ENCODE measurements at places on chromosomes 3 and 15. TPM values are rescaled to one million over a fixed set of nuclear protein-coding genes. Genes with fewer than 3 reads are reported as not detected.
A peak's percentile ranks its signal among the peaks of the same experiment; 100 is the strongest.

Gene SSUH2
- total RNA-seq: not detected

Gene THSD4
- not detected for total RNA-seq

Gene MEGF11
- total RNA-seq: not detected

Gene ACTC1
- not detected for total RNA-seq

Gene SPINT1
- 1.7 TPM for total RNA-seq

Gene CD200
- 5.2 TPM for total RNA-seq

Gene GOLGA8G
- total RNA-seq: not detected

Gene GTF2E1
- total RNA-seq: 30.2 TPM

Gene RARB
- total RNA-seq: not detected

Gene MAP6D1
- 0.83 TPM for total RNA-seq

Gene CHMP2B
- total RNA-seq: 24.1 TPM

Gene GABRR3
- not detected for total RNA-seq

Gene FBXW12
- not detected for total RNA-seq

- no peak for DNase-seq
- H3K27me3 ChIP-seq: no peaks in the 10 kb centered on the region
- no peaks in the 10 kb centered on the region for H3K4me1 ChIP-seq
- H3K27ac ChIP-seq: no peak overlapping the region
- no peak overlapping the region for H3K4me3 ChIP-seq
Observed at GRCh38 chr3:105458518-105459215, 92.0 kb downstream of the ALCAM start.

GRCh38 chr3:133948131-133948810 is 52.6 kb upstream of the RAB6B start:
- no peak overlapping the region for H3K27ac ChIP-seq
- H3K27me3 ChIP-seq: peaks cover 4% of the 10 kb centered on the region
- no peaks in the 10 kb centered on the region for H3K36me3 ChIP-seq

GRCh38 chr3:175270198-175270837 is 411.2 kb downstream of the NAALADL2 start:
- DNase-seq: no peak
- H3K4me1 ChIP-seq: no peaks in the 10 kb centered on the region
- no peak overlapping the region for H3K27ac ChIP-seq
- no peaks in the 10 kb centered on the region for H3K36me3 ChIP-seq
- no peak overlapping the region for H3K4me3 ChIP-seq

GRCh38 chr3:18717598-18717997 is 292.5 kb upstream of the SATB1 start:
- no peaks in the 10 kb centered on the region for H3K27me3 ChIP-seq
- H3K4me1 ChIP-seq: peaks cover 70% of the 10 kb centered on the region
- peak overlapping the region; percentile 13 for H3K4me3 ChIP-seq
- DNase-seq: no peak

GRCh38 chr15:35381328-35381727 is 164.6 kb downstream of the DPH6 start:
- peaks cover 4% of the 10 kb centered on the region for H3K36me3 ChIP-seq
- H3K27ac ChIP-seq: no peak overlapping the region
- no peaks in the 10 kb centered on the region for H3K4me1 ChIP-seq
- H3K4me3 ChIP-seq: no peak overlapping the region

DNA sequence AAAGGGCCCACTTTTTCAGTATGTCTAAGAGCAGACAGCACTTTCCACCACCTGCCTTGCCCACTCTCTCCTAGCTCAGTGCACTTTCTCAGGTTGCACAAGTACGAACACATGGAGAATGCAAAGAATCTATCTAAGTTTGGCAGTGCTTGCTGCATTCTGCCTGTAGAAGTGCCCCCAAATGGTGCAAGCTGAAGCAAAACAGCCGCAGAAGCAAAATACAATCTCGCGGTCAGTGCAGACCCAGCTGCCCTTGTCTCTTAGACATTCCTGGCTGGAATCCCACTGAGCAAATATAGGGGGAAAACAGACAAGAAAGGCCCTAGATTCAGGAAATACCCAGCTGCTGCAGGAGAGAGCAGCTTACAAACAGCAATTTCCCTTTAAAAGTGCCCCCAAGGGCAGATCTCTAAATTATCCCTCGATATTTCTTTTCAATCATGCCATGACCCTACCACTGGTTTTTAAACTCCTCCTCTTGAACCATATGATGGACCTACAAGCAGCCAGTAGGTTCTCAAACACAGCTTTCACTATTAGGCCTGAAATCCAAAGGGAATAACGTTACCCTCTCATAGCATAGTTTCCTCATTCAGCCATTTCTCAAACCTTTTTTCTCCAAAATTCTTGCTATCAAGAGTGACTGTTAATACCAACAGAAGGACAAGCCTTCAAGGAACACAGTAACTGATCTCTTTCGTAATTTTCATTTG is 67.0 kb downstream of the TNIK start:
- no peak for DNase-seq
- no peaks in the 10 kb centered on the region for H3K4me1 ChIP-seq
- H3K4me3 ChIP-seq: no peak overlapping the region
- H3K27ac ChIP-seq: no peak overlapping the region
- H3K27me3 ChIP-seq: no peaks in the 10 kb centered on the region

DNA sequence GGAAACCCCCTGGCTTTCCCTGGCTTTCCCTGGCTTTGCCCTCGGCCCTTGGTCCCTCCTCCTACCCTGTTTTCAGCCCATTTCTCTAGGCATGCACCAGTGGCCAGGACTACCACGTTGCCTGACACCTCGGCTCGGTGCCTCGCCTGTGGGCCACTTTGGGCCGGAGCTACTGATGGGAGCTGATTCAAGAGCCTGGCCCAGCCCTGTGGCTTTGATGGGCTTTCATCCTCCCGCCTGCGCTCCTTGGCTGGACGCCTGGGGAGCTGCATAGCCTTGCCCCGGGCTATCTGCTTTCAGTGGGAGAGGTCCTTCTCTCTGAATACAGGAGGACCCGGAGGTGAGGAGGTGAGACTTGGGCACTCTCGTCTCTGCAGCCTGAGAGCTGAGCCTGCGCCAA is 192.7 kb upstream of the HES1 start:
- H3K4me1 ChIP-seq: no peaks in the 10 kb centered on the region
- H3K4me3 ChIP-seq: no peak overlapping the region
- no peaks in the 10 kb centered on the region for H3K36me3 ChIP-seq
- no peak for DNase-seq
- no peak overlapping the region for H3K27ac ChIP-seq

GRCh38 chr15:80904998-80905397 is 84.6 kb downstream of the MESD start:
- H3K27me3 ChIP-seq: no peaks in the 10 kb centered on the region
- DNase-seq: no peak
- H3K36me3 ChIP-seq: peaks cover 4% of the 10 kb centered on the region
- no peak overlapping the region for H3K4me3 ChIP-seq

DNA sequence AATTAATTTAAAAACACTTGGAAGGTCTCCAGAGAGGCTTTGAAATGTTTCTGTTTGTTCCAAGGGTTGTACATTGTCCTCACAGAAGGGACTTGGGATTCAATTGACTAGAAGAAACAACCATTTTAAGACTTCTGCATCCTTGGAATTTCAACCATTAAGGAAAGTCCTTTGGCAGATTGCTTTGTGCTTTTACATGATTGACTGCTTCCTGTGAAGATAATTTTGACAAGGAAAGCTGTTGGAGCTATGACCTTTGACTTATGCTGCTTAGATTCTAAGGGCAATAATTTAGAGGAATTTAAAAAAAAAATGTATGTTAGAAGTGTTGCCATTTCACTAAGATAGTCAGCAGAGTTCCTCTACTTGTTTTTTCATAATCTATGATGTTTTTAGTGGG is 483.9 kb upstream of the TBL1XR1 start:
- H3K27ac ChIP-seq: no peak overlapping the region
- no peaks in the 10 kb centered on the region for H3K36me3 ChIP-seq
- H3K4me1 ChIP-seq: peaks cover 30% of the 10 kb centered on the region
- no peaks in the 10 kb centered on the region for H3K27me3 ChIP-seq

- H3K4me1 ChIP-seq: peaks cover 2% of the 10 kb centered on the region
- no peak for DNase-seq
- peaks cover 60% of the 10 kb centered on the region for H3K27me3 ChIP-seq
- H3K36me3 ChIP-seq: no peaks in the 10 kb centered on the region
Observed at GRCh38 chr3:192408647-192409200, 318.6 kb downstream of the FGF12 start.

GRCh38 chr3:138078096-138078495 is 37.3 kb downstream of the DZIP1L start:
- H3K36me3 ChIP-seq: no peaks in the 10 kb centered on the region
- H3K27ac ChIP-seq: no peak overlapping the region
- H3K27me3 ChIP-seq: peaks cover 17% of the 10 kb centered on the region
- H3K4me3 ChIP-seq: no peak overlapping the region
- no peak for DNase-seq

GRCh38 chr3:127632035-127632820 is 3.2 kb downstream of the PODXL2 start:
- peaks cover 43% of the 10 kb centered on the region for H3K27me3 ChIP-seq
- no peak for DNase-seq
- no peak overlapping the region for H3K27ac ChIP-seq
- H3K4me1 ChIP-seq: peaks cover 29% of the 10 kb centered on the region

DNA sequence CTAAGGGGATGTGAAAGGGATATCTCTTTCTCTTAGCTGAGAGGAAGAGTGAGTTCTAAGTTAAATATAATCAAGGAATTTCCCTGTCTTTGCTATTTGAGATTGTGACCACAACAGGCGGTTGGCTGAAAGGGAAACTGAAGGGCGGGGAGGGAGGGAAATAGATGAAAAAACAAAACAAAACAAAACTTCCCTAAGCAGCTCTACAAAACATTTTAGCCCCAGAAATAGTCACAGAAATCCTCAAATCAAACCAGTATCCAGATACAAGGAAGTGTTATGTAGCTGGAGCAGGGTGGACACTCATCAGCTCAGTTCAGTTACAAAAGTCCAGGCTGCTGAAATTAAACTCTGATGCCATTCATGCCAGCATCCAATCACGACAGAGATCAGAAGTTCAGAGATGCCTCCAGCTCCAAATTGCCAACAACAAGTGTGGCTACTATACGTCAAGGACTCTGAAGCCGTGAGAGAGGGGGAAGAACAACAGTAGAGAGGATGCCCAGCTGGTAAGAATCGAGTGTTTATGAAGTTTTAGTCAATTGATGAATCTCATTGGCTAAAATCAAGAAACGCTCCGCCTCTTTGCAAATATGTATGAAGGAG is 319 bp upstream of the TP63 start:
- peaks cover 16% of the 10 kb centered on the region for H3K4me1 ChIP-seq
- no peak for DNase-seq
- H3K27ac ChIP-seq: peak overlapping the region; percentile 47
- H3K27me3 ChIP-seq: no peaks in the 10 kb centered on the region
- no peaks in the 10 kb centered on the region for H3K36me3 ChIP-seq
- peak overlapping the region; percentile 13 for H3K4me3 ChIP-seq

DNA sequence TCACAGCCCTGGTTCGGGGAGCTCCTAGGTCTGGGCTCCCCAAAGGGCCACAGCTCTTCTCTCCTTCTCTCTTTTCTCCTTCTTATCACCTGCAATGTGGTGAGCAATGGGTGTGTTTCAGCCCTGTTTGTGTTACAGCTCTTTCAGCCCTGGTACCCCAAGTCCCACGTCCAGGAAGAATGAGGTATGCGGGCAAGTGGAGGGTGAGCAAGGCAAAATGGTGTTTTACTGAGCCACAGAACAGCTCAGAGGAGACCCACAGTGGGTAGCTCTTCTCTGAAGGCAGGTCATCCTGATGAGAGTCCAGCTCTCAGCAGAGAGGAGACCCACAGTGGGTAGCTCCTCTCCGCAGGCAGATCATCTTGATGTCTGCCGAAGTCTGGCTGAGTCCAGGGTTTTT is 86.8 kb downstream of the BFSP2 start:
- peaks cover 32% of the 10 kb centered on the region for H3K4me1 ChIP-seq
- H3K27me3 ChIP-seq: no peaks in the 10 kb centered on the region
- H3K27ac ChIP-seq: no peak overlapping the region

- no peak overlapping the region for H3K27ac ChIP-seq
- no peaks in the 10 kb centered on the region for H3K4me1 ChIP-seq
- no peaks in the 10 kb centered on the region for H3K27me3 ChIP-seq
- DNase-seq: peak; percentile 3
- H3K4me3 ChIP-seq: no peak overlapping the region
Observed at GRCh38 chr15:101056366-101057334, 137.5 kb downstream of the LRRK1 start.

DNA sequence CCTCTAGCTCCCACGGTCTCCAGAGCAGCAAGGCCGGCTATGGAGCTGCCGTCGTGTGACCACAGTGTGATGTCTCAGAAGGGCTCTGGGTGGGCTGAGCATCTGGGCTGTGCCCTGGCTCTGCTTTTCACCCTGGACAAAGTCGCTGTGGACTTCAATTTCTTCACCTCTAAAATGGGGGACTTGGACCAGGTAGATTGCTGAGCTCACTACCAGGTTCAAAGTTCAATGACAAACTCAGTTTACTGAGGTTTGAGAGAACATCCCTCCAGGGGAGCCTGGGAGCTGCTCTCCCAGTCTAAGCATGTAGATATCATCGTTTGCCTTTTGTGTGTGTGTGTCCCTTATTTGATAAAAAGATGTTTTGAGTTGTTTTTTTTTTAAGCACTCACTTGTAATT is 25.1 kb downstream of the RLBP1 start:
- H3K36me3 ChIP-seq: peaks cover 33% of the 10 kb centered on the region
- H3K27ac ChIP-seq: no peak overlapping the region
- no peak overlapping the region for H3K4me3 ChIP-seq
- peaks cover 7% of the 10 kb centered on the region for H3K4me1 ChIP-seq
- no peaks in the 10 kb centered on the region for H3K27me3 ChIP-seq
- DNase-seq: no peak

GRCh38 chr3:178767581-178767980 is 231.3 kb downstream of the KCNMB2 start:
- H3K4me3 ChIP-seq: no peak overlapping the region
- peaks cover 2% of the 10 kb centered on the region for H3K4me1 ChIP-seq
- H3K36me3 ChIP-seq: no peaks in the 10 kb centered on the region
- H3K27me3 ChIP-seq: no peaks in the 10 kb centered on the region

GRCh38 chr15:47822048-47822447 is 104.7 kb downstream of the SEMA6D start:
- no peaks in the 10 kb centered on the region for H3K4me1 ChIP-seq
- H3K27ac ChIP-seq: no peak overlapping the region
- H3K27me3 ChIP-seq: peaks cover 10% of the 10 kb centered on the region
- no peaks in the 10 kb centered on the region for H3K36me3 ChIP-seq
- no peak overlapping the region for H3K4me3 ChIP-seq
- no peak for DNase-seq

- H3K27me3 ChIP-seq: peaks cover 69% of the 10 kb centered on the region
- peaks cover 19% of the 10 kb centered on the region for H3K4me1 ChIP-seq
- no peaks in the 10 kb centered on the region for H3K36me3 ChIP-seq
- H3K4me3 ChIP-seq: peak overlapping the region; percentile 83
Observed at GRCh38 chr3:179449636-179450035, 1.6 kb downstream of the GNB4 start.

DNA sequence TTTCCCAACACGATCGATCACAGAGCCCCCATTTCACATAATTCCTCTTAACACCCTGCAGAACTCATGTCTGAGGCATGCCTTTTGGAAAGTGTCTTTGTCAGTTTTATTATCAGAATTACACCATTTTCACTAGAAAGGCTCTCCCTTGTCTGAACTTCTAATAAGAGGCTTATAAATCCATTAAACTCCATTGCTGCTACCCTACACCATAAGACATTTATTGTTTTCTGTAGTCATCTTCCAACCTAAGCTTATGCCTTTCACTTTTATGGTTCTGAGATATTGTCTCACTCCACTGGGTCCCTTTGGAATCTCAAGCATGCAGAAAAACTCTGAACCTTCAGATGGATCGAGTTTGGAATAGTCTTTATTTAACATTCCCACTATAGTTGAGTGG is 50.2 kb upstream of the TPM1 start:
- DNase-seq: no peak
- H3K36me3 ChIP-seq: no peaks in the 10 kb centered on the region
- H3K4me3 ChIP-seq: no peak overlapping the region
- H3K27ac ChIP-seq: no peak overlapping the region

GRCh38 chr3:112101916-112102315 is 15.7 kb downstream of the C3orf52 start:
- no peaks in the 10 kb centered on the region for H3K27me3 ChIP-seq
- no peak overlapping the region for H3K27ac ChIP-seq
- H3K36me3 ChIP-seq: peaks cover 27% of the 10 kb centered on the region
- DNase-seq: no peak
